Stimulated activated CD4-positive, alpha-beta T cell treated with anti-CD3 and anti-CD28 coated beads, Interleukin-1b, Interleukin-23, amount 100 ng/mL, for 24 hours (primary cell): ENCODE measurements at places on chromosomes 2 and 18.

DNA sequence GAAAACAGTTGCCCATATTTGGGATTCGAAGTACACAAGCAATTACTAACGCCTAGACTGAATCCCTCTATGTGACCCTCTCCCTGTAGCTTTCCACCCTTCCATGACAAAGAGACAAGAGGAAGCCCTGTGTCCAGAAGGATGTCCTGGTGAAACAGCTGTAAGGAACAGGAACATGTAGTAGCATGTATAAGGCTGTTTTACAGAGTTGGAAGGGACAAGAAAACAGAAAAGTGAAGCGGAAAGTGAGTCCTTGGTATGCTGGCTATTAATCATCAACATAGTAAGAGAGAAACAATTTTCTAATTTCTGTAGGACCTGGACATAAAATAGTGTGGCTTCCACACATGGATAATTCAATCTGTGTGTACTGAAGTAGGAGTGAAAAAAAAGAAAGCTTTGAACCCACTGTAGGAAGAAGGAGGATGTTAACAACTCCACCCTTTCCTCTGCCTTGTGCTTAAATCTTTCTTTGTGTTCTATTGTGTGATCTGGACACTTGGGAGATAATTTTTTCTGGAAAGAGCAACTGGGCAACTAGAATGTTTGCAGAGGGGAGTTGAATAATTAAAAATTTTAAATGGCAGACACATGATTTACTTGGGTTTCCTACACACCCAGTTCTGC lies 162.3 kb upstream of the ZSWIM2 start:
- no peak for DNase-seq

- DNase-seq, result no peak
Measured at GRCh38 chr18:76679259-76679658, 143.1 kb upstream of the ZNF236 start.

- DNase-seq, result peak; percentile 54
Measured at GRCh38 chr2:43224131-43224570, 2.3 kb downstream of the ZFP36L2 start.

- no peak for DNase-seq
Measured at GRCh38 chr2:72561621-72562318, 264.1 kb downstream of the EXOC6B start.

DNA sequence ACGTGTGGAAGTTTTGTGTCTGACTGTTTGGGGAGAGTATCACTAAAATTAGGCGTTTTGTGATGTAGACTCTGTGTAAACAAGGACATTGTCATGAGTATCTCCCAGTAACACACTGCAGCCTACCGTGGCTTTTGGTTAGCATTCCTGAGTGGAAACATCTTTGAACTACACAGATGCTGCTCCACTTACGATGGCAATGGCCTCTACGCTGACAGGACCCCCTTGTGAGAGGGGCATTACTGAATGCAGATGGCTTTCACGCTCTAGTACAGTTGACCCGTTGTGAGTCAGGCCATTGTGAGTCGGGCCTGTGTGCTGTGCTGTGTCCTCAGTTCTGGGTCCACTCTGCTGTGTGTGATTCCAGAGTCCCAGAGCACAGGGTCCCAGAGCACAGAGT lies 34.4 kb upstream of the ADNP2 start:
- DNase-seq, result no peak

DNA sequence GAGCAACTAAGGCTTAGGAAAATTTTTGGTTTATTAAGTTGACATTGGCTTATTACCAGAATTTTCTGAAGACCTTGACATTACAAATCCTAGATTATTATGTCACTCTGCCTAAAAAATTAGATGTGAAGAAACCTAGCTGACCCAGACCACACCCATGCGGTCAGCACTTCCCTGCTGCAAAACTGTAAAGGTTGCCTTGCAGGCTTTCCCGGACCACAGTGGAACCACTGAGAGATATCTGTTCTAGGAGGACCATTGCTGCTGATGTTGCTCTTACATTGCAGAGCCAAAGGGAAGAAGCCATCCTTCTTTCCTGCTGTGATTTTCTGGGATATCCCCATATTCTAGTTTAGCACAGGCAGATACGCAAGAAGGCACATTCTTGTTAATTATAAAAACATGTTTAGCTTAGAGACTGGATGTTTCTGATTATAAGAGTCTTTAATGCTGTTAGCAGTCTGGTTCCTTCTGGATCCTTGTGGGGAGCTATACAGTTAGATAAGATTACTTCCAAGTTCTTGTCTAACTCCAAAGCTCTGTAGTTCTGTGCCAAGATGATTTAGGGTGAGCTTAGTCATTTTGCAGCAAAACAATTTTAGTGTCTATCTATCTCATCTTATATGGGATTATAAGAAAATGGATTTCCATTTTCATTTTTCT lies 70.2 kb downstream of the AOX1 start:
- DNase-seq, result no peak

- DNase-seq, result no peak
Measured at GRCh38 chr2:70830366-70830765, 5.2 kb downstream of the CD207 start.

DNA sequence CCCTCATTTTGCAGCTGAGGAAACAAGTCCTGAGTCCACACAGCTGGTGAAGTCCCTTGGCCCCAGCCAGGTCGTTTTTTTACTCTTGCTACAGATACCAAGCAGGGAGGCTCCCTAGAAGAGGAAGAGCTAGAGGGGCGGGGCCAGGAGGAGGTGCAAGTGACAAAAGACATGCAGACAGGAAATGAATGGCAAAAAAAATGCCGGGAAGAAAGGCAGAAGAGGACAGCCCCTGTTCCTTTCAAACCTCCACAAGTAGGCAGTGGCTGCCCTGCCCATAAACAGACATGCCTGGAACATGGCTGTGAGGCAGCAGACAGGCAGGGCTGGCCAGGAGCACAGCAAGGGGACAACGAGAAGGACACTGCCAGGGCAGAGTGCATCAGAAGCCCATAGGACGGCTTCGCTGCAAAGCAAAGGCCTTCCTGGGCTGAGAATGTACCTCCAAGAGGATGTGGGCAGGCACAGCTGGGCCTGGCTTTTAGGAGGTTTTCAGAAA lies 108.7 kb downstream of the ZBTB7C start:
- DNase-seq, result no peak

DNA sequence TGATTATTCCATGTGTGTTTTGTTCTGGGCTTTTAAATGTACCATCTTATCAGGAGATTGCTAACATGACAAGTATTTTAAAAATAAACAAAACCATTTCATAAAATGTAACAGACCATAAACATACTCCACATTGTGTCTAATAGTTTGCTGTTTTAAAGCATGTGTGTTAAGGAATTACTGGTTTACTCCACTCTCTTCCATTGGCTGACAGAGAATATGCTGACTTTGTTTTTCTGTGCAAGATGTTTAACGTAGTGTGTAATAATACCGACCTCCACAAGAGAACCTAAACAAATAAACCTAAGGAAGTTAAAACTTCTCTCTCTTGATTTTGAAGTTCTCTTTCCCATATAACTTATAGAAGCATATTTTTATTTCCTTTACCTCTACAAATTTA lies 17.0 kb upstream of the TMEM18 start:
- no peak for DNase-seq
